HCEC 1CT (cell line): ENCODE measurements at places on chromosomes 1 and 21.
A peak's percentile ranks its signal among the peaks of the same experiment; 100 is the strongest.

DNA sequence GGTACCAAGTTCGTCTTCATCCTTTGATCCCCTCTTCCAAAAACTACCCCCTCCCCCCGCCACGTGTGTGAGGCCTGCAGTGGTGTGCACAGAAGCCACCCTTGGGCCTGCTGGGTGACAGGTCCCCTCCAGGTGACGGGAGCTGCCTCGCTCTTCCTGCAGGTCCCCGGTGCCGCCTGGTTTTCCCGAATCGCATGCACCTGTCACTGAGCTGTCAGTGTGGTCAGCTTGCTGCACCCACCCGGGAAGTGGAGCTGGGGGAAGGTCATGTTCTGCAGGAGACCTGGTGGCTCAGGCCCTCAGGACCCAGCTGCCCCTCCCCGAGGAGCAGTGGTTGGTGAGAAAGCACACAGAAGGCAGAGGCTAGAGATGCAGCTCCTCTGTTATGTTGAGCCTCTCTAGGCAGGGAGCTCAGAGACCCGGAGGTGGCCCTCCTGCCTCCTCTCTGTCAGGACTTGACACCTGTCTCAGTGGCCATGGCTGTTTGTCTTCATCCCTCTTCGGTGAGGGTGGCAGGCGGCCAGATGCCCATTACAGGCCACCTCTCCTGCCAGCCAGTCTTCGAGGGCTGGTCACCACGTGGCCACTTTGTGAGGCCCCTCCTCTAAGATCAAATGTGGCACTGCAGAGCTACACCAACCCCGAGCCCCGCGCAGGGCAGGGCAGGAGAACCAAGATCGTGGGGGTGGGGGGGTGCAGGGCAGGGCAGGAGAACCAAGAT, 60.9 kb downstream of the SKI start:
- no peak for DNase-seq

DNA sequence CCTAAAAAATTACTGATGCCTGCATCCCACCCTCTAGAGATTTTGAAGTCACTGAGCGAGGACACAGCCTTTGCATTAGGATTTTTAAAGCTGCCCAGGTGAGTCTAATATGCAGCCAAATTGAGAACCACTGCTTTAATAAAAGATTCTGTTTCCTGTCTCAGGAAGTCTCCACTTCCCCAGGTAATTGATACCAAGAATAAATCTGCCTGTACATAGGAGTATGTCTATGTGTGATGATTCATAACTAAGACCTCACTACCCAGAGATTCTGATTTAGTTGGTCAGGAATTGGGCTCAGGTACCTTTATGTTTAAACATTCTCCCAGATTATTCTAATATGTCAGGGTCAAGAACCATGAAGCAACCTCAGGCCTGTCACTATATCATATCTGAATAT, 108.8 kb upstream of the ARTN start:
- no peak for DNase-seq

- DNase-seq, result peak; percentile 81
Observed at GRCh38 chr1:92858564-92859399, 26.9 kb downstream of the RPL5 start.

- DNase-seq, result peak; percentile 62
Observed at GRCh38 chr1:975896-976683, 5.8 kb downstream of the PERM1 start.

DNA sequence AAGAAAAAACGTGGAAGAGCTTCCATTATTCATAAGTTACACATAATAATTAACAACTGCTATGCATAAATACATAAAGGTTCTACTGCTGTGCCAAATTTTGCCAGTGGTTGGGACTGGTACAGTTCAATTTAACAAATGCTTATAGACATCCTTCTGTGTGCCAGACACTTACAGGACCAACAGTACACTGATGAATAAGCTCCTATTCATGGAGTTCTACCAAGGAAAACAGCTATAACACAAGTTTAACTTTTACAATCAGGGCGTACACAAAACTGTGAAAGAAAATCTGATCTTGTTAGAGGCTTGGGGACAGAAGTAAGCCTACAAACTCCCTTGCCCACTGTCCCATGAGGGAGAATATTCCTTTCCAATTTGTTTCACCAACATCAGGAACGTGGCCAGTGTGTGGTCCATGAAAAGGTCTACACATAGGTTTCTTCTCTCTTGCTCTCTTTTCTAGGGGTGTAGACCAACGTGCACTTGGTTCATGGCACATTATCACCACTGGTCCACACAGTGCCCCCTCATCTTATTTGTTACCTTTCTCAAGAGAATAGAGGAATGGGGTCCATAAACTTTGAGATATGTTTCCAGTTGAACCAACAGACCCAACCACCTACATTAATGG, 10.1 kb downstream of the NRIP1 start:
- DNase-seq, result no peak

DNA sequence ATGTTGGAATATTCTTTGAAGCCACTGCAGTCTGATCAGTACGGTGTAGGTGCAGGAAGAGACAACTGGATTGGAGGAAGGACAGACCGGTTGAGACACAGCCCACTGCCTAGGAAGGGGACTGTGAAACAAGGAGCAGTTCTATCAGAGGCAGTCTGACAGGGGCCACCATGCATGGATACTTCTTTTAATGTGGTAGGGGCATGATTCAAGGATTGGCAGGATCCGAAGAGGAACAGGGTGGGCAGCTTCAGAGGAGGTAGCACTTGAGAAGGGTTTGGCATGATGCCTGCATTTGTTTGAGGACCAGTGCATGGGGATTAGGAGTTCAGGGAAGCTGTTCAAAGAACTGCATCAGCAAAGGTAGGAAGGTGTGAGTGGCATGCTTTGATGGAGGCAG, 167.9 kb downstream of the DYRK1A start:
- DNase-seq, result no peak

GRCh38 chr1:6788946-6789345, 3.7 kb downstream of the CAMTA1 start:
- DNase-seq, result no peak

DNA sequence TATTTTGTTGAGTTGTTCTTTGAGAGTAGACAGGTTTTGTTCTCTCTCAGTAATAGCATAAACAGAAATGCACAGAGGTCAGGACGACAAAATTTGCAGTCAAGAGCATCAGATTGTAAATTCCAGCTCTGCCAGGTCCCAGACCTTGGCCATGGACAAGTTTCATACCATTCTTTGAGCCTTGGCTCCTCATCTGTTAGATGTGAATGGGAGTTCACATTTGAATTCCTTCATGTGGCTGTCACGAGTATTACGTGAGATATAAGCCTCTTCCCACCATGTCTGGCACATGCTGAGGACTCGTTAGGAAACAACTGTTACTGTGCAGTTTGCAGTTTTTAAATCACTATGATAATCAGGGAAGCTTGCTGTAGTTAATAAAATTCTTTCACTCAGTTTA, 93.2 kb upstream of the KCTD3 start:
- no peak for DNase-seq

GRCh38 chr1:203072002-203072602, 13.7 kb downstream of the MYOG start:
- no peak for DNase-seq

GRCh38 chr1:183227422-183228346, 41.6 kb downstream of the LAMC2 start:
- peak; percentile 58 for DNase-seq

- no peak for DNase-seq
Observed at GRCh38 chr1:241113557-241113956, 243.4 kb downstream of the RGS7 start.

GRCh38 chr1:248288391-248288790, 10.6 kb upstream of the OR2T33 start:
- no peak for DNase-seq

DNA sequence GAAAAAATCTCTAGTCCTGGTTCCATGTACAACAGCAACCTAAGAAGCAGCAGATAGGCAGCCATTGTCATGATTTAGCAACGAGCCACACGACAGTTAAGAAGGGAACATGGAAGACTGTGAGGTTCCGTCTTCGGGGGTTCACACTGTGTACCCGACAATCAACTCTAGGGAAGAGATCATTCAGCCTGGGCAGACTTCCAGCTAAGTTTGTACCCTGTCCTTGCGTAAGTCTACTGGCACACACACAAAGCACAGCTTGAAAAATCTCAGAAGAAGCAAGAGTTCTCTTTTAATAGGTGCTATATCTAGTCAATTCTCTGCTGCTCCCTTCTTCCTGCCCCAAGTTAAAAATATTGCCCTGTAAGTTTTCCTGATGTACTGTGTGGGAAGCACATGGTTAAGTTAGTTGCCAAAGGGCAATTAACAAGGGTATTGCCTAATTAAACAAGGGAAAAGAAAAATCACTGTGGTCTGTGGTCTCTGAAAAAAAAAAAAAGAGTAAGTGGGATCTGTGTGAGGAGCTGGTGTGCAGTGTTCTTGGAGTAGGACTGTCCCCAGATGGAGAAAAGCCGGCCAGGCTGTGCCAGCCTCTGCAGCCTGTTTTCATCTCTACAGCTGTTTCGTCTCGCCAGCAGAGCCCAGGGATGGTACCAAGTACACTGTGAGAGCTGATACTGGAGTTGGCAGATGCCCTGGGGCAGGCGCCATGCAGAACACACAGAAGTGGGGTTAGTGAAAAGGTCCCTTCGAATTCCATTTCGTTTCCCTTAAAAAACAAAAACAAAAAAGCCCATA, 6.4 kb upstream of the MYBPHL start:
- DNase-seq, result no peak

DNA sequence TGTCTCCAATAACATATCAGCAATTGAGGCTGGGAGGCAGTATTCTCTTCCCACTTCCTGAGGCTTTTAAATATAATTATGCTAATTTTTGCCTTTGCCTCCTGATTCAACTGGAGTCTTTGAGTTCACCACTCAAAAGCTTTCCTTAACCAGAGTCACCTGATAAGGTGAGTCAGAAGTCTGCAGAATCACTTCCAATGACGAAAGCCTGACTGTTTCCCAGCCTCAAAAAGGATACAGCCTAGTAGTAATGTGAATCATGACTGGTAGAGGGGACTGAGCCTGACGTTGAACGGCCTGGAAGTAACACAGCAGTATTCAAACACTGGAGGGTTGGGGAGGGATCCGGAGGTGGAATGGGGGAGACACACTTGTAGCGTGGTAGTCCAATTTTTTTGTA, 10.4 kb upstream of the MRPL9 start:
- peak; percentile 62 for DNase-seq

GRCh38 chr1:93608187-93609109, 73.2 kb downstream of the BCAR3 start:
- DNase-seq, result no peak
